ENCODE measurements at places on chromosomes 2 and 18.

DNA sequence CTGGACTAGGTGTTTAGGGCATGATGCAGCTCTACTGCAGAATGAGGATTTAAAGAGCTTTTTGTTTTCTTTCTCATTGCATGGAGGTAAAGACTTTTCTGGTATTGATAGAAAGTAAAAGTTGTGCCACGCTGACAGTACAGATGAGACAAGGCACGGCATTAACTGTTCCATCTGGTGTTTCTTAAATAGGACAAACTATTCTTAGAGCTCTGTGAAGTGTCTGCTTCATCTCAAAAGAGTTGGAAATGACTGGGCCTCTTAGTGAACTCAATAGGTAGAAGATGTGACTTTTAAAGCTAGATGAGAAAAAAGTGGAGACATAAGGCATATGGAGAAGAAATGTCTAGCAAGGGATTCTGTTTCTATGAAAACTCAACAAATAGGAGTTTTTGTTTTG, 321.8 kb downstream of the RPRM start:
- H3K27ac ChIP-seq: no peak overlapping the region
- H3K4me1 ChIP-seq: no peaks in the 10 kb centered on the region
- H3K4me3 ChIP-seq: no peak overlapping the region
- no peaks in the 10 kb centered on the region for H3K36me3 ChIP-seq
- no peak for DNase-seq
- no peaks in the 10 kb centered on the region for H3K27me3 ChIP-seq

DNA sequence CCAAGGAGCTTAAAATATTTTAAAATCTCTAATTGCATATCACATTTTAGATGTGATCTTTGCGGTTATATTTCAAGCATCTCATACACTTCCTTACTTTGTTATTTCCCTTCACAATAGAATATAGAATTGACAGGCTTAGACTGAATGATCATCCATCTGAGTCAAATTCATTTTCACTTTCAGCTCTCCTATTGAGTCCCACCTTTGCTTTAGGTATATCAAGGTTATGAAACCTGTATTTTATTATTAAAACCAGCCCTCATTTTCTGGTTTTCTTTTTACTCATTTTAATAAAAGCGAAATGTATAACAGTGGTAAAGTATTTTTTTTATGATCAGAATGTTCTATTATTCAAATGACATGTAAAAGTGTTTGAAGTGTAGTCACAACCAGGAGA, 162.9 kb upstream of the KYNU start:
- no peaks in the 10 kb centered on the region for H3K27me3 ChIP-seq
- peaks cover 9% of the 10 kb centered on the region for H3K4me1 ChIP-seq
- DNase-seq: no peak
- H3K27ac ChIP-seq: no peak overlapping the region
- H3K36me3 ChIP-seq: no peaks in the 10 kb centered on the region

- no peaks in the 10 kb centered on the region for H3K4me1 ChIP-seq
- H3K27ac ChIP-seq: no peak overlapping the region
- no peaks in the 10 kb centered on the region for H3K36me3 ChIP-seq
- H3K27me3 ChIP-seq: no peaks in the 10 kb centered on the region
- no peak overlapping the region for H3K4me3 ChIP-seq
Measured at GRCh38 chr18:67692811-67693210, 176.3 kb upstream of the DSEL start.

DNA sequence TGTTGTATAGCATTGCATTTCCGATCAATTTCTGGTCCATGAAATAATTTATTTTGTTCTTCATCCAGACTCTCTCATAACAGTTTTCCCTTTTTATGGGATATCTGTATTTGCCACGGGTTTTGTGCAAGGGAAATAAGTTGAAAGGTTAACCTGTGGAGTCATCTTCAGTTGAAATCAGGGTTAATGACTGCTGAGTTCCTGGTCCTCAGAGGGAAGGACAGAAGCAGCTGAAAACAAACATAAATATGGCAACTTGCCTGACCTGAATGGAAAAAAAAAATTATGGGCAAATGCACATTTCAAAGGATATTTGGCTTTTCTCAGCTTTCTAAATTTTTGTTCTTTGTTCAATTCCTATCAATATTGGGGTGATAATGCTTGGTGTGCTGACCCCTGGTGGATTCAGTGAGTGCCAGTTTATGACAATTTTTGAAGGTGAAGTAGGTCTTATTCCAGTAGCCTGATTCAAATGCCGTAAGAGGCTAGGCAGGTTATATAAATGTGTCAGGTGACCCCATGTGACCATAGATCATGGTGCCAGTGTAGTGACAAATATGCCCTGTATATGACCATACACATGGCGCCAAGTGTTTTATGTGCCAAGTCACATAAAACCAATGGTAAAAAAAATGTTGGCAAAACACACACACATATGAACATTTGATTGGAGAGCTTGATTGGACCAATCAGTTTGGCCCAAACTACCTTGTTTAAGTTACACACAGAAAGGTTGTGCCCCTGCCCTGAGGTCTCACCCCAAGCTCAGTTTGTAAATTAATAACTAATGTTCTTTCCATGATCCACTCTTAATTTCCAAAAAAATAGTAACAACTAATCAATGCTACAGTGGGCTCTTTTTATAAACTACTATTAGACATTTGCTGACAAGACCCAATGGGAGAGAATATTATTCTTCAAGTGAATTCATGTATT, 47.6 kb upstream of the FAM124B start:
- H3K4me3 ChIP-seq: no peak overlapping the region
- H3K27ac ChIP-seq: no peak overlapping the region
- H3K36me3 ChIP-seq: no peaks in the 10 kb centered on the region
- H3K4me1 ChIP-seq: no peaks in the 10 kb centered on the region
- DNase-seq: no peak
- no peaks in the 10 kb centered on the region for H3K27me3 ChIP-seq

DNA sequence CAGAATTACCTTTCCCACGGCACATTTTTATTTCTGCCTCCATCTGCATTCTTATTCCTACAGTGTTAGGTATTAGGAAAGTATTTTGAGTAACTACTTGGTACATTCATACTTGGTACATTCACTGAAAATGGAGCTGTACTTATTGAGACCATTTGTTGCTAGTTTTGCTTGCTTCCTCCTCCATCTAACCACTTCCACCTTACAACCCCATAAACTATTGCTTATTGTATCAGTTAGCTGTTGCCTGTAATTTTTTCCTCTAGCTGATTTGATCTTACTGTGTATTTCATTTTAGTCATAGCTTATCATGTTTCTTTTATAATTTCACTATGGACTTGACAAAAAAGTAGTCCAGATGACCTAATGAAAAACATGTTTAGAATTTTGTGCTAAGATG, 50.7 kb downstream of the AFTPH start:
- H3K36me3 ChIP-seq: no peaks in the 10 kb centered on the region
- no peaks in the 10 kb centered on the region for H3K27me3 ChIP-seq

- H3K27ac ChIP-seq: no peak overlapping the region
- DNase-seq: no peak
- H3K27me3 ChIP-seq: no peaks in the 10 kb centered on the region
- H3K4me1 ChIP-seq: peaks cover 24% of the 10 kb centered on the region
- no peak overlapping the region for H3K4me3 ChIP-seq
- H3K36me3 ChIP-seq: no peaks in the 10 kb centered on the region
Measured at GRCh38 chr2:240569998-240570530, 1.8 kb downstream of the RNPEPL1 start.

DNA sequence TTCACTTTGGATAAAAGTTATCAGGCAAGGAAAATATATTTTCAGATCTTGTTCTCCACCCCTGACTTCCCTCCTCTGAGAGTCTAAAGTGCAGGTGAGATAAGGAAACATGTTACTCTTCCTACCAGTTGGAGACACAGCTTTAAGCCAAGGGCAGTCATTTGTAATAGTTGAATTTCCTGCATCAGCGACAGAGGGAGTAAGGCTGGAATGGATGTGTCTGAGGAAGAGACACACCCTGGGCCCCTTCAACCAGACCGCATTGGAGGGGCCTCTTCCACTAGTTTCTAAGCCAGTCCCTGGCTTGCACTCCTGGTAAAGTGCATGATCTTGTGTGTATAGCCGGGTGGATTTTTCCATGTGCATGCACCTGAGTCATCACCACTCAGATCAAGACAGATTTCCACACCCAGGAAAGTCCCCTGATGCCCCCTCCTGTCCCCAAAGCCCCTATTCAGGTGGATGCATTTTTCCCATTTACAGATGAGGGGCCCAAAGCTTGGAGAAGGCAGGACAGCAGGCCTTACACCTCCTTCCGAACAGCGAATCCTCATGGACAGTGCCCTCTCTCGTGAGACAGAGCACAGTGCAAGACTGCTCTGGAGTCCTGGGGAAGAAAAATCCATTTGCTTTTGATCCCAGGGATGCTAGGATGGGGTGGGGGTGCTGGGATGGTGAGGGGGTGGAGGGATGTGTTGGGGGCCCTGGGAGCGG, 66.7 kb upstream of the SH3RF3 start:
- no peaks in the 10 kb centered on the region for H3K36me3 ChIP-seq
- H3K27me3 ChIP-seq: peaks cover 29% of the 10 kb centered on the region
- no peaks in the 10 kb centered on the region for H3K4me1 ChIP-seq
- DNase-seq: no peak

GRCh38 chr18:37861981-37862380, 296.4 kb upstream of the CELF4 start:
- H3K27ac ChIP-seq: no peak overlapping the region
- H3K36me3 ChIP-seq: no peaks in the 10 kb centered on the region
- no peaks in the 10 kb centered on the region for H3K27me3 ChIP-seq
- DNase-seq: no peak
- no peaks in the 10 kb centered on the region for H3K4me1 ChIP-seq

- peak; percentile 84 for DNase-seq
Measured at GRCh38 chr2:172196768-172197431, 94.2 kb upstream of the DLX2 start.

- no peaks in the 10 kb centered on the region for H3K27me3 ChIP-seq
- H3K27ac ChIP-seq: no peak overlapping the region
Measured at GRCh38 chr18:23101861-23102432, 33.3 kb upstream of the CABLES1 start.

DNA sequence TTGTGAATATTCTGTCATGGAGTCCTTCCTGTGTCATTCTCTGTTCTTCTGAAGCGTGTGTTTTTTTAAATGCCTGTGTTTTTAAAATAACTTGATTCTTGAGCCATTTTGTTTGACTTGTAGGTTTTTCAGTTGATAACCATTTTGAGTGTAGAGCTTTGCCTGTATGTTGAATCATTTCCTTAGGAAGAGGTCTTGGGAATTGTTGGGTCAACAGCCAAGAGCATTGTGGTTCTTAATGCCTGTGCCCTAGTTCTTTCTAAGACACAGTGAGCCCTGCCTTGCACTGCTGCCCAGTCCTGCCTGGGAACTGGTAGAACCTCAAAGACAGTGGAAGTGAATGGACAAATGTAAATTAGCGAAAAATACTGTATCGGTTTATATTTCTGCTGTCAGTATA, 25.9 kb downstream of the RAB12 start:
- no peak overlapping the region for H3K4me3 ChIP-seq
- peaks cover 4% of the 10 kb centered on the region for H3K4me1 ChIP-seq
- H3K36me3 ChIP-seq: peaks cover 41% of the 10 kb centered on the region
- H3K27ac ChIP-seq: no peak overlapping the region

DNA sequence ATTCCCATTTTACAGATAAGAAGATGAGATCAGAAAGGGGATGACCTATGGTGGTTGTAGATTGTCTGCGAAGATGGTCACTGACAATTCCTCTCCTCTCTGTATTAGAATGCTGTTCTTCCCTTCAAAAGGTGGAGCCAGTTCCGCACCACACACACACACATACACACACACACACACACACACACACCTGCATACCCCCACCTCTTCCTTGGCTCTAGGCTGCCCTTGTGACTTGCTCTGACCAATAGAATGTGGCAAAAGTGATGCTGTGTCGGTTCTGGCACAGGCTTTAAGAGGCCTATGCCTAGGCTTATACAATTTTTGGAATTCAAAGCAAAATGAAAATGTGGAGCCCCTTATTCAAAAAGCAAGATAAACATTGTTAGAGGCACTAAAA, 88.0 kb downstream of the ZFP36L2 start:
- no peak overlapping the region for H3K4me3 ChIP-seq
- H3K27me3 ChIP-seq: no peaks in the 10 kb centered on the region
- no peak overlapping the region for H3K27ac ChIP-seq
- H3K4me1 ChIP-seq: peaks cover 6% of the 10 kb centered on the region

- no peak overlapping the region for H3K27ac ChIP-seq
- H3K36me3 ChIP-seq: no peaks in the 10 kb centered on the region
- peaks cover 24% of the 10 kb centered on the region for H3K27me3 ChIP-seq
- no peak for DNase-seq
Measured at GRCh38 chr2:101150306-101151145, 656 bp downstream of the TBC1D8 start.

DNA sequence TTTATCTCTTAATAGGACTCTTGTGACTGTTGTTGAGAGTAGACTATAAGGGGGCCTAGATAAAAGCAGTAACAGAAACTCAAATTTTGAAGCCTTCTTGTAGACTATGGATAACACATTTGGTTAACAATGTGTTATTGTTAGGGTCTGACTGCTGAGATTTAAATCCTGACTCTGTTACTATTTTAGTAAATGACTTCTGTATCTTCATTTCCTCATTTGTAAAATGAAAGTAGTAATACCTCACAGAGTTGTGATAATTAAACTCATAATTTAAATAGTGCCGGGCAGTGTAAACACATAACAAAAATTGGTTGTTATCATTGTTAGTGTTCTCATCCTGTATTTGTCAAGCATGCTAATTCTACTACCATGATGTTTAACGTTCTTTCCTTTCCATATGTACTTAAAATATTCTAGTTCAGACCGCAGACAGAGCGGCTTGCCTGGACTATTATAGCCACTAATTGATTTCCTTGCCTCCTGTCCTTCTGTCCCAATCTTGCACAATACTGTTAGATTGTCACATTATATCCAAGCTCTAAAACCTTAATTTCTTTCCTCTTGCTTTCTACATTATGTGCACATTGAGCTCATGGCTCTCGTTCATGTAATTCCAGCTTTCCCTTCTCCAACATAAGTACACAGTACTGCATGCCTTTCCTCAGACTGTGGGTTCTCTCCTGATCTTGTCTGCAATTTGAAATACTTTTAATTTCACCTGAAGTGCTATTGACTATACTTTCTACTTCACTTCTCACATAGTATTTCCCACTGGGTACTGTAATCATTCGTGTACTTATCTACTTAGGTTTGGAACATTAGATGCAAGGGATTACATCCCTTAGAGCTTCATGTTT, 48.4 kb downstream of the RBBP8 start:
- no peak for DNase-seq
- H3K4me3 ChIP-seq: no peak overlapping the region
- no peaks in the 10 kb centered on the region for H3K27me3 ChIP-seq
- no peak overlapping the region for H3K27ac ChIP-seq
- H3K36me3 ChIP-seq: peaks cover 3% of the 10 kb centered on the region

DNA sequence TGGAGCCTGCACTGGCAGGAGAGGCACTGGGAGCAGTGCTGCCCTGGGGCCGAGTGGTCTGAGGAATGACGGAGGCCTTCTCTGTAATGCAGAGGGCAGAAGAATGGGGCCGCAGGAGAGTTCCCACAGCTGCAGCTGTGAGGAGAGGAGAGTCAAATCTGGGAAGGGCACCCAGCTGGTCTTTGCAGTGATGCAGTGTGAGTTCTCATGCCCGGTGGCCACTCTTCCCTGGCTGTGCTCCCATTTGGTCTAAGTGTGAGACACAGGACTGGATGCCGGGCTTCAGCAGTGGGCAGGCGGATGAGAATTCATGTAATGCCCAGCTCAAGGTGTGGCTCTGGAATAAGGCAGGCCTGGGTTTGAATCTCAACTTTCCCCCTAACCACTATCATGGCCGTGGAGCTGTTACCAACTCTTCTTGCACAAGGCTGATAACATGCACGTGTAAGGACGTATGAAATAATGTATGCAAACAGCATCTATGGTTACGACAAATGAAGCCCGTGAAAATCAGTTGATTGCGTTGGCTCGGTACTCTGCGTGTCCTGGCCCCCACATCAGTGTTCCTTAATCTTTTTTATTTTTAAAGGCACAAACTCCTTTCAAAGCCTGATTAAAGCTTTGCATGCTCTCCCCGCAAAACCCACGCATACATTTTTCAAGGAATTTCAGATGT, 71.6 kb downstream of the ACKR3 start:
- H3K27me3 ChIP-seq: no peaks in the 10 kb centered on the region
- peaks cover 15% of the 10 kb centered on the region for H3K4me1 ChIP-seq
- H3K27ac ChIP-seq: no peak overlapping the region
- H3K4me3 ChIP-seq: no peak overlapping the region
- DNase-seq: no peak
